ENCODE measurements at places on chromosomes 4 and X. TPM values are rescaled to one million over a fixed set of nuclear protein-coding genes. Genes with fewer than 3 reads are reported as not detected.

DNA sequence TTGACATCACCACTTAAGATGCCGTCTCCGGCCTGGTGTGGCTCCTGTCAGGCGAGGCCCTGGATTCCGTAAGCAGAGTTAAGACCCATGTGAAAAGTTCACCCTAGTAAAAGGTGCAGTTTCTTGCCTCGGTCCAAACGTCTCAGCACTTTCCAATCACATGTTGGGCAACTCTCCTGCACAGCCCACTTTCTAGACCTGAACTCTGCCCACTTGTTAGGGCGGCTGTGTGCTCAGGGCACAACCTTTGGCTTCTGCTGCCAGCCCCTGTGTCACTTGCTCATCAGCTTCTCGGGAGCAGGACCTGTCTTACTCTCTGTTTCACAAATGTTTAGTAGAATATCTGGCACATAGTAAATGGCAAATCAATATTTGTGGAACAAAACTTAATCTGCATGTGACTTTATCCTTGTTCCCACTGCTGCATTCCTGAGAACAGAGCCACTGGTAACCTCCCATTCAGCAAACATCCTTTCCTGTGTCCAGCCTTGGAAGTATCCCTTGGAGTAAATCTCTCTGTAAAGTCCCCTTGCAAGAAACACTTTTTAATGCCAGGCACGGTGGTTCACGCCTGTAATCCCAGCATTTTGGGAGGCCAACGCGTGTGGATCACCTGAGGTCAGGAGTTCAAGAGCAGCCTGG lies 38.7 kb upstream of the SH3RF1 start:
- no peaks in the 10 kb centered on the region for H3K4me1 ChIP-seq
- no peak overlapping the region for H3K4me3 ChIP-seq
- no peaks in the 10 kb centered on the region for H3K36me3 ChIP-seq
- H3K27ac ChIP-seq: no peak overlapping the region

GRCh38 chrX:69113723-69114122 lies 51.5 kb downstream of the PJA1 start:
- H3K36me3 ChIP-seq: no peaks in the 10 kb centered on the region
- H3K27ac ChIP-seq: no peak overlapping the region
- H3K4me1 ChIP-seq: no peaks in the 10 kb centered on the region
- H3K4me3 ChIP-seq: no peak overlapping the region
- DNase-seq: no peak

GRCh38 chrX:23621621-23622265 lies 45.5 kb upstream of the PRDX4 start:
- H3K4me3 ChIP-seq: no peak overlapping the region
- H3K4me1 ChIP-seq: no peaks in the 10 kb centered on the region
- peaks cover 9% of the 10 kb centered on the region for H3K27me3 ChIP-seq
- no peak overlapping the region for H3K27ac ChIP-seq

- no peaks in the 10 kb centered on the region for H3K4me1 ChIP-seq
- no peaks in the 10 kb centered on the region for H3K36me3 ChIP-seq
- H3K4me3 ChIP-seq: no peak overlapping the region
- no peak for DNase-seq
These were observed 63.8 kb downstream of the PRDM5 start for GRCh38 chr4:120858776-120859175.

DNA sequence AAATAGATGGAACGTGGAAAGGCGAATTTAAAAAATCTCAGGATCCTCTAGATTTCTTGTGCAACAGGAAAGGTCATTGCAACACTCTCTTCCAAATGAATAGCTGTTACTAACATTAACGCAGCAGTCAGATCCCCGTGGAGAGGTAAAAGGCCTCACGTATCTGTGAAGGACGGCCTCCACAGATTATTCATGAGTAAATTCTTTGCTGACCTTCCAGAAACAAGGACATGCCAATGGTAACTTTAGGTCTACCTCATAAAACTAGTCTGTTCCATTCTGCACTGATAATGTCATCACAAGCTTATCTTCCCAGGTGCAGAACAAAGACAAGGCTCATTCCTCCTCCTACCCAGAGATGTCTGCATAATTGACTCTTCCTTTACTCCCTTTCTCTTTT lies 16.1 kb upstream of the REPS2 start:
- H3K4me3 ChIP-seq: no peak overlapping the region
- H3K27me3 ChIP-seq: no peaks in the 10 kb centered on the region
- H3K4me1 ChIP-seq: no peaks in the 10 kb centered on the region
- H3K27ac ChIP-seq: no peak overlapping the region
- no peaks in the 10 kb centered on the region for H3K36me3 ChIP-seq
- no peak for DNase-seq

- H3K4me3 ChIP-seq: no peak overlapping the region
- H3K27ac ChIP-seq: no peak overlapping the region
- no peaks in the 10 kb centered on the region for H3K36me3 ChIP-seq
- no peaks in the 10 kb centered on the region for H3K27me3 ChIP-seq
- DNase-seq: no peak
- no peaks in the 10 kb centered on the region for H3K4me1 ChIP-seq
These were observed 74.9 kb downstream of the CRLF2 start for GRCh38 chrX:1137531-1137930.

GRCh38 chr4:33975995-33976394 lies 2268.3 kb downstream of the ARAP2 start:
- no peaks in the 10 kb centered on the region for H3K27me3 ChIP-seq
- no peak overlapping the region for H3K4me3 ChIP-seq
- H3K27ac ChIP-seq: no peak overlapping the region

EDA2R gene
- 2.6 TPM for total RNA-seq

WAS gene
- 16.4 TPM for total RNA-seq

Data from left lung (tissue), 14 donors.